ENCODE measurements at places on chromosomes 16 and 17.

DNA sequence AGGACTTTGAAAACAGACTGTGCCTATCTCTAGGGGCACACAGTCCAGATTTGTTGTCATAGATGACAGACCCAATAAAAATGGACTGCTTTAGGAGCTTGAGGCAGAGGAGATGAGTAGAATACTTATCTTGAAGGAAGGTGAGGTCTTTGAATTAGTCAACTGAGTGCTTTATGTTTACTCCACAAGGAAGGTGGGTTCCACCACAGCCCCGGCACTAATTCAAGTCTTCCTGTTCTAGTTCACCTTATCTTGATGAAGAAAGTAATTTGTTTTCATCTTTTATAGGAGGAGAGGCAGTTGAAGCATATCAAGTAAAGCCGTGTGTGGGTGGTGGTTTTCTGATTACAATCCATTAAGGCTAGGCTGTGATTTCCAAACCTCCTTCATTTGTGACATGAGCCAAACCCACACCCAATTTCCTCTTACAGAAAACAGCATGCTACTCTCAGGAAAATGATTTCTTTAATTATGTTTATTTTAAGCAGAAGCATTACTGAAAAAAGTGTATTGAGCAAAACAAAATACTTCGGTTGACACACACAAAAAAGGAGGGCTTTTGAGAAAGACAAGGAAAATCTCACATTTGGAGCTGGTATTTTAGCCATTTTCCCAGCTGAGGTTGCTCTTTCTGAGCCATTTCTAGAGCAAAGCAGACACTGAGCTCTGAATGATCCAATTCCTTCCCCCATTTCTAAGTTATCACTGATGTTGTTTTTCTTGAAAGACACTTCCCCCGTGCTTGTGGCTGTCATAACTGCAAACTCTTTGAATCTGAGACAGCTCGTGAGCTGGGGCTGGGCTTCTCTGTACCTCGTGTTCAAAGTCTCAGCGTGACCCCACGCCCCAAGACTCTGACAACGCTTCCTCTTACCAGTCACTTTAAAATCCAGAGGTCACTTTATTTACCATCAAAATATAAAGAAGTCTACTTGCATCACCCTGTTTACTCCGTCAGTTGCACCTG is 35.4 kb downstream of the CDRT15 start:
- DNase-seq = no peak

DNA sequence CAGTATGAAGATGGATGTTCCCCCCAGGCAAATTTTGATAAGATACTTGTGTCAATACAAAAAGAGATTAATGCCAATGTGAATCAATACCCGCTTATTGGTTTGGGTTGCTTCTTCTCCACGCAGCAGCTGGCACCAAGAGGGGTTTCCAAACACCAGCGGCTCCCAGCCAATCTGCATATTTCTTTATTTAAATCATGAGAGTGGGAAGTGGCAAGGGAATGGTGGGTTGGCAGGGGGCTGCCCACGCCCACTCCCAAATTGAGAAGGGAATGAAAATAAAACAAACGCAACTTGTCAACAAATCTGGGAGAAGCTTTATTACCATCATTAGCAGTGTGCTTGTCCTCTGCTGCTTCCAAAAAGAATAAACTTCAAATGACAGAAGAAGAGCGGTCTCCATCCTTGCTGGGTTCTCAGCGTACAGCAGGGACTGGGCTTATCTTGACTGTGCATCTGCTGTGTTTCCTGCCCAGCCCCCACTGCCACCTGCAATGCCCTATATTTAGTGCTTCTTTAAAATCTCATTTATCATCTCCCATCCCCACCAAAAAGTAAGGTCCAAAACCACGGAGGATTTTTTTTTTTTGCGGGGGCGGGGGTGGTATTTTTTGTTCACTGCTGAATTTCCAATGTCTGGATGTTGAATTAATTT is 34.9 kb upstream of the C16orf78 start:
- DNase-seq = no peak

GRCh38 chr16:56480776-56481467 is 29.6 kb downstream of the OGFOD1 start:
- no peak for DNase-seq

DNA sequence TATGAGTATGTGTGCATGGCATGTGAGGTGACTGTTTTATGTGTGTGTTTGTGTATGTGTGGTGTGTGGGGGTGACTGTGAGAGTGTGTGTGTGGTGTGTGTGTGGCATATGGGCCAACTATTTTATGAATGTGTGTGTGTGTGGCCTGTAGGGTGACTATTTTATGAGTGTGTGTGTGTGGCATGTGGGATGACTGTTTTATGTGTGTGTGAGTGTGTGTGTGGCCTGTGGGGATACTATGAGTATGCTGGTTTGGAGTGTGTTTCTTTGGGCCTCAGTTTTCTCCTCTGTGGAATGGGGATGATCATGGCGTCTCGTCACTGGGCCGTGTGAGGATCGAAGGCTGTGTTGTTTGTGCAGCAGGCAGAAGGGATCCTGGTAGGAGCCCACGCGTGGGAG is 152.1 kb upstream of the PLCG2 start:
- no peak for DNase-seq

DNA sequence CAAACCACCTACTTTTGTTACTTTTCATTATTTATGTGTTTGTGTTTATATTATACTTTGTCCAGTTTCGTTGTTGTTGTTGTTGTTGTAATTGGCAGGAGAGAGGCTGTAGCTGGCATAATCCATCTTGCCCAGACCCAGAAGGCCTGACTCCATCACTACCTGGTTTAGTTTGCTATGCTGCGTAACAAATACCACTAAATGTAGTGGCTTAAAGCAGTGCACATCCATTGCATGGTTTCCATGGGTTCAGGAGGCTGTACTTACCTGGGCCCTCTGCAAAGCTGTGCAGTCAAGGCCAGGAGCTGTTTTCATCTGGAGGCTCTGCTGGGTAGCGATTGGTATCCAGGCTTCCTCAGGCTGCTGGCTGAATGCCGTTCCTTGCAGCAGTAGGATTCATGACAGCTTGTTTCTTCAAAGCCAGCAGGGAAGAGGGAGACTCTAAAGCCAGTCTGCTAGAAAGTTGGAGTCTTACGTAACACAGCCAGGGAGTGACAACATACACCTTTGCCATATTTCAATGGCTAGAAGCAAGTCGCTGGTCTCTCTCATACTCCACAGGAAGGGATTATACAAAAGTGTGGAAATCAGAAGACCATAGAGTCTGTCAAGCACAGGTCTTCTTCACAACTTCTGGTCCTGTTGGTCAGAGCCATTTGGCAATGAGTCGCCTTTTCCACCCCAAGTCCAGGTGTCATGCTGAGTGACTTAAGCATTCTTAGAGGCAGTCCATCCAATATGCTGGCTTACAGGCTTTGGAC is 41.1 kb downstream of the TNRC6C start:
- peak; percentile 36 for DNase-seq

GRCh38 chr17:40303009-40303657 is 5.8 kb upstream of the RARA start:
- DNase-seq = peak; percentile 56

- DNase-seq = no peak
These were observed 47.8 kb upstream of the FBXO47 start for GRCh38 chr17:39014795-39015545.

GRCh38 chr17:40909755-40910154 is 24.7 kb upstream of the KRT20 start:
- no peak for DNase-seq

GRCh38 chr17:61397086-61397842 is 2.4 kb upstream of the TBX2 start:
- peak; percentile 72 for DNase-seq

GRCh38 chr16:67169011-67169451 is 1.3 kb upstream of the NOL3 start:
- DNase-seq = no peak

DNA sequence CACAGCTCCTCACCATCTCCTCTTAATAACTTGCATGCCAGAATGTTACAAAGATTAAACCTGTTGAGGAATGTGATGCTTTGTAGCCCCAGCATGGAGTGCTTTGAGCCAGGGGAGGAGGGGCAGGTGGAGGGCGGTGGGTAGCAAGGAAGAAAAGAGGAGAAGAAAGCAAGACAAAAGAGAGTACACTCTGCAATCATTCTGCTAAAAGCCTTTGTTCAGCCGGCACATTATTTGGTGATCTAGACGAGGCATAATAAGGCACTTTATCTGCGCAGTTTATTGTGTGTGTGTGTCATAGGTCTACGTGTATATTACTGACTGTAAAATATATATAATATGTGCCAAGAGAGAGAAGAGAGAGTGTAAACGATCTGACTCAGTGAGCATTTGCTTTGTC is 139.1 kb downstream of the SOX9 start:
- DNase-seq = no peak

DNA sequence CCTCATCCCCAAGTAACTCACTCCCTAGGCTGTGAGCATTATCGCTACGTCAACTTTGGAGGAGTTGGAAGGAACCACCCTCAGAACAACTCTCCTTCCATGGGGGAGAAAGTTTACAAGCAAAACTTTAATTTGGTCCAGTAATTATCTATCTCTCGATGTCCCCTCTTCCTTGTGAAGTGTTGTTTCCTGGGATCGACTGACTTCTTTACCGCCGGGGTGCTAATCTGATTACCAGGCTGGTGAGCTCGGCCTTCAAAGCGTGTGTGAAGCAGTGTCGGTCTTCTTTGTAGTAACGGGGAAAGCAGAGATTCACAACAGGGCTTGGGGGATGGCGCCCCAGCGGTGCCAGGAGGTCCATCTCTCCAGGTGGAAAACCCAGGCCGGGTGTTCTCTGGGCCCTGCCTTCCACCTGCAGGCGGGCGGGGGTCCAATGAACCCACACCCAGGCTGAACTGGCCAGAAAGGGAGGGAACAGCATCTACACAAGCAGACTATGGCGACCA is 14.5 kb upstream of the FOXF1 start:
- DNase-seq = no peak

DNA sequence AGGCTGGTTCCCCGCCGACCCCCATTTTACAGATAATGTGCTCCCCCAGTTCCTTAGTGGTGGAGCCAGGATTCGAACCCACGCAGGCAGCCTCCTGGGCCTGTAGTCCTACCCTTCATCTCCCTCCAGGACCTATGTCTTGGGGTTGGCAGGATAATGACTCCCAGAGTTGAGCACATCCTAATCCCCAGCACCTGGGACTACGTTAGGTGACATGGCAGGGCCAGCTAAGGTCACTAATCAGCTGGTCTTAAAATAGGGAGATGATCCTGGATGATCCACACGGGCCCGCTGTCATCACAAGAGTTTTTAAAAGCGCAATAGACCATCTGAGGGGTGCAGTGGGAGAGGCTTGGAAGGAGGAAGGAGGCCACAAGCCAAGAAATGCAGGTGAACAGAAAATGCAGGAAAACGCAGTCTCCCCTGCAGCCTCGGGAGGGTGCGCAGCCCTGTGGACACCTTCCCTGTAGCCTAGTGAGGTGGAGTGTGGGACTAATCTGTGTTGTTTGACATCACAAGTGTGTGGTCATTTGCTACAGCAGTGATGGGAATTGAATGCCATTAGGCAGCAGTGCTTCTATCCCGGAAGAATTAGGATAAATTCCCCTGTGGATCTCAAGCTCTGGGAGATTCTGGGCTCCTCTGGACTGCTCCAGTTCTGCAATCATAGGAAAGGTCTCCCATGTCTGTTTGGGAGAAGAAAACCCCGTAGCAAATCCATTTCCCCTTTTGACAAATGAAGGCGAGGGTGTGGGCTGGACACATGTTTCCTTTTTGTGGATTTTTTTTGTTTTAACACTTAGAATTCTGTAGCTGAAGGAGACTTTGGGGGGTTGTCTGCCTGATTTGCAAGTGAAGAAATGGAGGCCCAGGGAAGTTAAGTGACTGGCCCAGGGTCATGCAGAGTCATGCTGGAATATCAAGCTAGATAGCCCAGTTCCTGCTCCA is 297.7 kb downstream of the SEC14L1 start:
- no peak for DNase-seq

- DNase-seq = peak; percentile 69
These were observed 10.0 kb downstream of the TMEM235 start for GRCh38 chr17:78241277-78242023.

- no peak for DNase-seq
These were observed 130.2 kb downstream of the STXBP4 start for GRCh38 chr17:55098765-55099164.

- DNase-seq = peak; percentile 60
These were observed 21.4 kb downstream of the ADORA2B start for GRCh38 chr17:15966183-15966878.

- DNase-seq = no peak
These were observed 135.7 kb upstream of the C16orf82 start for GRCh38 chr16:26930786-26931581.

DNA sequence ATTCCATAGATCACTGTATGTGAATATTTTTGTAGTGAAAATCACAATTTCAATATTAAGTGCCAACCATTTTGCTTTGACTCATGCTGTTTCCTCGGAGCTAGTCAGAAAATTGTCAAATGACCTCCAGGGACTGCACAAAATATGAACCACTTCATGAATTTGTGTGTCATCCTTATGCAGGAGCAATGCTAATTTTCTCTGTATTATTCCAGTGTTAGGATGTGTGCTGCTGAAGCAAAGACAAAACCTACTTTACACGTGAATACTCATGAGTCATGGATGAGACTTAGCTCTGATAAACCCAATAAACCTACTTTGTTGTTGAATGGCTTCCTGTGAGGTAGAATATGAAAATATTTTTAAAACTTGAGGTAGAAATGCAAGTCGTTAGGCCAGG is 65.2 kb downstream of the SHCBP1 start:
- no peak for DNase-seq

DNA sequence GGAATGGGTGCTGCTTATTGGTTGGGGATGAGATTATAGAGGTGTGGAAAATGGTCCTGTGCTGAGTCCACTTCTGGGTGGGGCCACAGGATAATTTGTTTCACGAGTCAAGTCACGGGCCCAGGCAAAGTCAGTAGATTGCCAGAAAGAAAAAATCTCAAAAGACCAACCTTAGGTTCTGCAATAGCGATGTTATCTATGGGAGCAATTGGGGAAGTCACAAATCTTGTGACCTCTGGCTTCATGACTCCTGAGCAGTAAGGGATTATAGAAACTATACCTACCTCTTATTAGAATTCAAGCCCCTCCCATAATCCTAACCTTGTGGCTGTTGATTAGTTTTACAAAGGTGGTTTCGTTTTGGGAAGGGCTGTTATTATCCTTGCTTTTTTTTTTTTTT is 31.4 kb downstream of the WWP2 start:
- DNase-seq = no peak
